HepG2 (cell line): ENCODE measurements at places on chromosomes 7 and 10. TPM values are rescaled to one million over a fixed set of nuclear protein-coding genes. Genes with fewer than 3 reads are reported as not detected.

The MTERF1 gene
- total RNA-seq, result 19.3 and 25.2 TPM in 2 replicates

The TMEM72 gene
- total RNA-seq, result 0.04 TPM in 1 of 2 replicates, not detected in the other

The CPN1 gene
- total RNA-seq, result 8.1 and 17.3 TPM in 2 replicates

The MAGI2 gene
- total RNA-seq, result 1.1 and 3.8 TPM in 2 replicates

The EPO gene
- 9.9 and 10.3 TPM in 2 replicates for total RNA-seq

DNA sequence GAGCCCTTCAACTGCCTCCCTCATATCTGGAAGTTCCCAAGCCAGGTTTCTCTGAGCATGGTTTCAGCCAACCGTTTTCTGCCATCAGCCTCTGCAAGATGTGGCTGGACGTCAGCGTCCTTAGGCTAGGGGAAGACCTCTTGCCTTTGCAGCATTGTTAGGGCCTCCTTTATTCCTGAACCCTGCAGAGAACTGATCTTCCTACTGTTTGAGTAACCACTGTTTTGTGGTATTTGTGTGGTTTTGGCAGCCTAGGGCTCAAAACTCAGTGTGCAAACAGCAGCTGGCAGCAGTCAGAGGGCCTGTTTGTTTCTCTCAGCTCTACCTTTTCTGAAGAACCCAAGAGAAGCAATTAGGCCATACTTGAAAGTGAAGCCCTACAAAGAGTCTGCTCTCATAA lies 83.4 kb upstream of the SEMA3E start:
- no peak for DNase-seq

DNA sequence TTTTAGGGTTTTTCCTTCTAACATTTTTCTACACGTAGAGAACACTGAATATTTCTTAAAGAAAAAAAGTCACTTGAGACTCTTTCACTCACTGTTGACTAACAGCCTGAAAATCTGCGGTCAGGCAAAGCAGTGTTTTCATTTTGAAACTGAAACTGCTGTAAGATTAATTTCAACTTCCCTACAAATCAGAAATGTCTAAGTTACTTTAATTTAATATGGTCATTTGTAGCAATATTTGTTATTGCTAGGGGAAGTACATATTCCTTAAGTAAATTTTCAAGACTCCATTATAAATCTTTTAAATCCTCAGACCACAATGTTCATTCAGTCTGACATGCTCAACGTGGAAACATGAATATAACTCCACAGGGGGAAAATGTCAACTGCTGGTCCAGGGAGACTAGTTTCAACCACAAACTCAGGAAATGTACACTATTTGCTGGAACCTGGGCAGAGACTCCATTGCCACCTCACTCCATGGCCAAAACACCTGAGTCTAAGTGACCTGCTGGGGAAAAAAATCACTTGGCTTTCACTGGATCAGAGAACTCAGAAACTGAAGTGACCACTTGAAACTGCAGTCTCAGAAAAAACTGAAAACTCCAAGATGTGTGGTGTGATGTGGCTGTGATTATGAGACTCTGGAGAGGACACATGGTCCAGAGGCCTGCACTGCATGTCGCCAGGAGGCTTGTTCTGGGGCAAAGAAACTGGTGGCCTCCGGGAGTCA lies 161.2 kb downstream of the TAX1BP1 start:
- no peak for DNase-seq

DNA sequence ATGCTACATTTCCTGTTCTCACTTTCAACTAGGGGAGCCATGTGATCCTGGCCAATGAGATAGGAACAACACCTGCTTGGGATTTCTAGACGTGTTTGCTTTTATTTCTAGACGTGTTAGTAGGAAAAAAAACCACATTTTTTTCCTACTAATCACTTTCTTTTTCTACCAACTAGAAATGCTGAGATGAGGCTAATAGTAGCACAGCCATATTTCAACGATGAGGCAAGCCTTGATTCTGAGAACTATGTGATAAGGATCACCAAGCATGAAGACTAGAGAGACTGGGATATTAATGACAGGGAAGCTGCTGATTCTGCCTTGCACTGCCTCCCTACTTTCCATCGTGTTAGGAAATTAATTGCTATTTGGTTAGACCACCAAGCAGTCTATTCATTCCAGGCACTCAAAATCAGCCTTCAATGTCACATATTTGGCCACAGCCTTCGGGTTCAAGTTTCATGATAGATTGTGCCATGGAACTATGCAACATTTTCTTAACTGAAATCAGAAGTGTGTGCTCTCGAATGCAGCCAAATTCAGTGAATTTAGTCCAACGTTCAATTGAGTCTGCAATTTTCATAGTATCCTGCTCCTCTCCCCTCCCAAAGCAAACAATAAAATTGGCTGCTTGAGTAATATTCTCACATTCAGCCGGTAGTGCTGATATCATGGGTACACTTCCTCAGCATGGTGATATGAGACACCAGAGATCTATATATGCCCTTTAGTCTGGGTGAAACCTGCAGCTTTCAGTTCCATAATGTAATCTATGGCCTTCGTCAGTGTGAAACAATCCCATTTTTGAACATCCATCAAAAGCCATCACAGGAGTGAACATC lies 98.1 kb downstream of the GPR37 start:
- no peak for DNase-seq

GRCh38 chr10:117666166-117666565 lies 123.6 kb downstream of the EMX2 start:
- no peak for DNase-seq

GRCh38 chr10:56319386-56319785 lies 41.7 kb downstream of the ZWINT start:
- DNase-seq, result no peak

GRCh38 chr10:49186613-49187012 lies 1.6 kb downstream of the TMEM273 start:
- DNase-seq, result no peak

GRCh38 chr7:80078159-80078731 lies 56.4 kb upstream of the GNAI1 start:
- DNase-seq, result no peak

DNA sequence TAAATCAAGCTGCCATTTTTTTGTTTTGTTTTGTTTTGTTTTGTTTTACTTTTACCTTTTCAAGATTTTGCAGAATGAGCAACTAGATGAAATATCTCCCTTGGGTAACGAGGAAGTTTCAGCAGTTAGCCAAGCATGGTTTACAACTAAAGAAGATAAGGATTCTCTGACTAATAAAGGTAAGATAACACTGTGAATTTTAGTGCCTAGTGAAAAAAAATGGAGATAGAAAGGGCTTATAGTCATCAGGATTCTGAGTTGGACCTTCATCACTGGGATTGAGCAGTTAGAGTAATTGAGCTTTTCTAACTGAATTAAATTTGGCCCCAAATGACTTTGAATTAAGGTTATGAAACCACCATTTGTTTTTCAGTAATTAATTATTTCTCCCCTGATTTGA lies 21.2 kb downstream of the DMTF1 start:
- no peak for DNase-seq

- no peak for DNase-seq
These were observed 1133.3 kb downstream of the SORCS3 start for GRCh38 chr10:105774351-105774750.

- DNase-seq, result no peak
These were observed 83.8 kb downstream of the PDGFA start for GRCh38 chr7:435630-436366.
